ENCODE measurements at places on chromosomes 2 and 18.

- DNase-seq: no peak
Measured at GRCh38 chr2:237132799-237133198, 47.1 kb downstream of the COPS8 start.

DNA sequence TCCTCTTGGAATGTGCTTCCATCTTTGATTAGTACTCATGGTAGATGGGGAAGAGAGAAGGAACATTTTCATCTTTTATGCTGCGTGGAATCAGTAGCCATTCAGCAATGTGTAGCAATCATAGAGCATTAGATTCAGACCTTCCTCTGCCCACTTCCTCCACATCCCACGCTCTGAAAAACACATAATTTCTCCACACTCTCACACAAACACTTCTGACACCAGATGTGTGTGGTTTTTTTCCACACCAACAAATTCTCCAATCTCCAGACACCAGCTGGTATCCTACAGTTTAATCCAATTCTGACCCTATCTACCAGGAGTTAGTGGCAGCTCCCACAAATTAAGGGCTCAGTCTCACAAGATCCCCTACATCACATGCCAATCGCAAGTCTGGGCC is 103.3 kb downstream of the AOX1 start:
- DNase-seq: no peak

GRCh38 chr2:20194097-20195015 is 30.6 kb downstream of the SDC1 start:
- no peak for DNase-seq

- no peak for DNase-seq
Measured at GRCh38 chr18:67301592-67301991, 214.9 kb downstream of the DSEL start.

- DNase-seq: no peak
Measured at GRCh38 chr2:42566025-42566424, 2.4 kb upstream of the MTA3 start.

All from nucleus accumbens (tissue), 56 donors.